ENCODE measurements at places on chromosomes 1 and 21.

- DNase-seq: no peak
These were observed at the start of gene HES5 for GRCh38 chr1:2529784-2530512. Gene HES5 (minus strand): TSS chr1:2530263. CDS start chr1:2530164, 99 bp downstream.

- DNase-seq: no peak
These were observed 13.6 kb downstream of the ACTL8 start for GRCh38 chr1:17768651-17769241.

- no peak for DNase-seq
These were observed 29.8 kb downstream of the AGT start for GRCh38 chr1:230684146-230684545.

DNA sequence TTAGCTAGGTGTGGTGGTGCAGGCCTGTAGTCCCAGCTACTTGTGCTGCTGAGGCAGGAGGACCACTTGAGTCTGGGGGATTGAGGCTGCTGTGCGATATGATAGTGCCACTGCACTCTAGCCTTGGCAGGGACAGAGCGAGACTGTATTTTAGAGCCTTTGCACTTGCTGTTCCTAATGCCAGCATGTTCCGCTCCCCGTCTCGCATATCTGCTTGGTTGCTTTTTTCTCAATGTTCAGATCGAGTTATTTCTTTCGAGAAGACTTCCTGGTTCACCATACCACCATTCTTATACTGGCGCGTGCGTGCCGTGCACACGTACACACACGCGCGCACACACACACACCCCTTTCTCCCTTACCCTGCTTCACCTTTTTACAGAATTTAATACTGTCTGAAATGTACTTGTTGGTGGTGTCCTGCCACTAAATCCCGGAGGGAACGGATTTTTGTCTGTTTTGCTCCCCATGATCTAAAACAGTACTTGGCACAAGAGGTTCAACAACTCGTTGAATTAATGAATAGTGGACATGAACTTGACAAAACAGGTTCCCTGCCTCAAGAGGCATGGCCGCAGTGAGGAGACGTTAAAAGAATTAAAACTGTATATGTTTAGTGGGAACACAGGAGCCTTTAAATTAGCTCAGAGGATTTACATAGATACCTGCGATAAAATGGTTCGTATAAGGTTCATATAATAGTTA lies 1.1 kb upstream of the RPRD2 start:
- DNase-seq: no peak

Data from progenitor cell of endocrine pancreas (in vitro differentiated cells).